Stimulated activated CD8-positive, alpha-beta memory T cell treated with anti-CD3 and anti-CD28 coated beads, Interleukin-15, amount 100 ng/mL, for 48 hours (primary cell): ENCODE measurements at places on chromosomes 13 and 19.

DNA sequence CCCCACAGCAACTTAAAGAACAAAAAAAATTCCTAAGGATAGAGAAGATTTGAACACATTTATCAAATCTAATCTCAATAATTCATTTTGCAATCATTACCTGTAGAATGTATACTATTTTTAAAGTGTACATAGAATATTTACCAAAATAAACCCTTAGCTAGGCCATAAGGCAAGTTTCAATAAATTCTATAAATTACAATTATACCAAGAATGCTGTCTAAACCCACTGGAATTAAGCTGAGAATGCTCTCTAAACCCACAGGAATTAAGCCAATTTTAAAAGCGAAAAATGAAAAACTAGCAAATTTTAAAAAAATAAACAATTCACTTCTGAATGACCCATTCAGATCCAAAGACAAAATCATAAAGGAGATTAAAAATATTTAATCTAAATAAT lies 540.4 kb upstream of the NBEA start:
- no peak for DNase-seq

- DNase-seq: no peak
Measured at GRCh38 chr19:52190487-52191293, 838 bp downstream of the PPP2R1A start.

DNA sequence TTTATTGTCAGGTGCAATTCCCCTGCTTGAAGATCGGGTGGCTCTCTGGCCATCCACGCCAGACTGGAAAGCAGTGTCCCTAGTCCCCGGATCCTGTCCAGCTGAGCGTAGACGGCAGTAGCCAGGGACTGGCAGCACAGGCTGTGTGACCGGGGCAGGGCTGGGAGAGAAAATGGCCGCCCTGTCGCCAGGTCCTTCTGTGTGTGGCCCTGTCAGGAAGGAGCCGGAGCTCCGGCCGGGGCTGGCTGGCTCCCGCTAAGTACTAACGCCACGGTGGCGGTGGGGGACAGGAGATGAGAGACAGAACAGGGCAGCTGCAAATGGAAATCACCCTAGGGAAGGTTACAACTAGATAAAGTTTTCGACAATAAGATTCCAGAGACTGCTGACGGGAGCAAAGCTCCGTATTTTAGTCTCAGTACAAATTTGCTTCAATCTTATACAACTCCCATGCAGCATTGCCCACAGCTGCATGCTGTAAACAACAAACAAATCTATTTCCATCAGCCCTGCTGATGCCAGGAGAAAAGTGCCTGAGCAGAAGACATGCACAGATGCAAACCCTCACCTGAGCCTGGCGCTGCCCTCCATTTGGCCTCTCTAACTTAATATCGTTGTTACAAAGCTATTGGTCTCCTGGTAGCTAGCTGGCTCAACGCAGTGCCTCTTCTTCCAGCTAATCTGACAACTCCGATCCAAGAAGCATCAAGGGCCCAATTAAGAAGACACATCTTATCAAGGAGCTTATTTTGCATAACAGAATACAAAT lies 253.0 kb downstream of the TSHZ3 start:
- DNase-seq: no peak

DNA sequence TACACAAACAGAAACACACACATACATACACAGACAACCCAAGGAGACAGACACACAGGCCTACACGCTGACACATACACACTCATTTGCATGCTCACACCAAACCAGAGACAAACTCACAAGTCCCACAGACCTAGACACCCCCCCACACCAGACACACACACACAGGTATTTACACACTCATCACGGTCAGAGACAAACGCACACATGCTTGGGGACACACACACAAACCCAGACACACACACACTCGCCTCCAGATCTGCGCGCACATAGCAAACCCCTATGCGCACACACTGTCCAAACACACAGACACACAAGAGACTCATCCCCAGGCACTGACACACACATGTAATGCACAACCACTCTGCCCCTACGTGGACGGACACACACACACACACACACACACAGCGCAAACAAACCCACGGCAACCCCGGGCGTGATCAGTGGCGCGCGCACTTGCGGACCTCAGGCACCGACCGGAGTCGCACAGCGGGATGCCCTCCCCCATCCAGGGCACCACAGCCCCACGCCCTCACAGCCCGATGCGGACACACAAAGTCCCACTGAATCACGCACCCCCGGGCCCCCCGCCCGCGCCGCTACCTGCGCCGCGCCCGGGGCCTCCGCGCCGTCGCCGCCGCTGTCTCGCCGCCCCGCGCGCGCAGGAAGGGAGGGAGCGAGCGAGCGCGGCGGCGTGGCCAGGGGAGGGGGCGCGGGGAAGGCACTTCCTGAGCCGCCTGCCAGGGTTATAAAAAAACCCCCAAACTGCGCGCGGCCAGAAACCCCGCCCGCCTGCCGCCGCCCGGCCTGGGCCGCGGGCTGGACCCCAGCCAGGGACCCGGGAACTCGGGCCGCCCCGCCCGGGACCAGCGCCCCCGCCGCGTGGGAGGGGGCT lies at the start of gene ADAMTS10:
ADAMTS10 (minus strand) TSS at position 675 of the 895 bp plus-strand sequence. CDS start 5,005 bp downstream, outside the sequence.
- DNase-seq: no peak

DNA sequence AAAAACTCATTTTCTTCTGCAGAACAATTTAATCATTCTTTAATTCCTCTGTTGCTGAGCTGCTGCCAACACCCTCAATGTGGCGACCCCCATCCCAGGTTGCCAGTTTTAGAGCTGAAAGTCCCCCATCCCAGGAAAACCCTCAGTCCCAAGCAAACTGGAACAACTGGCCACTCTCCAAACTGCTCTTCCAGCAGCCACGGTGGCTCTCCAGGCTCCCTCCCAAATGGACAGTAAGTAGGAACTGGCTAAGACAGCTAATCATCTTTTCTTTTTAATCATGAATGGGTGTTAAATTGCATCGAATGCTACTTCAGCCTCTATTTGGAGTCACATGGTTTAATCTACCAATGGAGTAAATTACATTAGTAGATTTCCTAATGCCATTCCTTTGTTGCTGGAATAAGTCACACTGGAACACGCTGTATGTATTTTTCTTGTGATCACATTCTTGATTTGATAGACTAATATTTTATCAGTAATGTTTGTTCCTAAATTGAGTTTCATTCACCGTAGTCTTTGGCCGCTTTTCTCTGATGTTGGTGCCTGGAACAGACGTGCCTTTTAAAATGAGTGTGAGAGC lies 33.7 kb upstream of the VSTM2B start:
- no peak for DNase-seq

- no peak for DNase-seq
Measured at GRCh38 chr19:19445911-19446361, 40.5 kb downstream of the GATAD2A start.

DNA sequence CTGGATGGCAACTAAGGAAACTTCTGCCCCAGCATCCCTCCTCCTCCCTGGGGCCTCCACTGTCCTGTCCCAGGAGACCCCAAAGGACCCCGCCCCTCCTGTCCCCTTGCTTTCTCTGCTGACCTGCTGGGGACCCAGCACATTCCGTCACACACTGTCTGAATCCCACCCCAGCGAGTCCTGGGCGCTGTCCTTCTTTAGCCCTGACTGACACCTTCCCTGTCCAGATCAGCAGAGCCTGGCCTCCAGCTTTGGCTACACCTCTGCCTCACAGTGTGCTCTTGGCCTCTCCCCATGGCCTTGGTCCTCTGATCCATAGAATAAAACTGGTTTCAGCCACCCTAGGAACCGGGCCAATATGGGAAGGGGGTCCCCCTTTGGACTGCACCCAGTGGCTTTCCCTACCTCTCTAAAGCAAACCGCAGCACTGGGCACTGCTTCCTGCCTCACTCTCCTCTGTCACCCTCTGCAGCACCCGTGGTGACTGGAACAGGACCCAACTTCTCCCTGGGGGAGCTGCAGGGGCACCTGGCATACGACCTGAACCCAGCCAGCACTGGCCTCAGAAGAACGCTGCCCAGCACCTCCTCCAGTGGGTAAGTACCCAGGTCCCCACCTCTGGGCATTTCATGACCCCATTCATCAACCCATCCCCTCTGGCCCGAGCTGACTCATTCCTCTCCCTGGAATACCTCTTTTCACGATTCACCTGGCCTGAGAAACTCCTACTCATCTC lies 46.4 kb downstream of the SMIM24 start:
- DNase-seq: no peak

GRCh38 chr13:112112534-112113276 lies 45.8 kb downstream of the SOX1 start:
- no peak for DNase-seq
